NCI-H526 (cell line): ENCODE measurements at places on chromosomes 1 and 21.

DNA sequence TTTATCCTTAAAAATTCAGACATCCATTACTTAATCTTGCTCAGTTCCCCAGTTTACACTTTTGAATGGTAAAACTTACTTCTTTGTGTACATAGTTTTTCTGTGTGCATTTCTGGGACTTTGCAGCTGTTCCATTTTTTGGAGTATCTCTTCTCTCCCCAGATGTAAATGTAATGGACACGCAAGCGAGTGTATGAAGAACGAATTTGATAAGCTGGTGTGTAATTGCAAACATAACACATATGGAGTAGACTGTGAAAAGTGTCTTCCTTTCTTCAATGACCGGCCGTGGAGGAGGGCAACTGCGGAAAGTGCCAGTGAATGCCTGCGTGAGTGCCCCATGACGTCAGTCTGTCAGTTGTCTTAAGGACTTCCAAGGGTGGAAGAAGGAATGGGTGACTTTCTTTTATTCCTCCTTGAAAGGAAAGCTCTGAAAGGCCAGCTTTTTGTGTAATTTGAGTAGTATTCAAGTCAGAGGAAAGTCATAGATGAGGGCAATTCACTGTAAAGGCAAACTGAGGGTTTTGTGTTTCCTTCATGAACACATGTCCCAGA, 75.7 kb upstream of the LAMC2 start:
- no peak for DNase-seq

DNA sequence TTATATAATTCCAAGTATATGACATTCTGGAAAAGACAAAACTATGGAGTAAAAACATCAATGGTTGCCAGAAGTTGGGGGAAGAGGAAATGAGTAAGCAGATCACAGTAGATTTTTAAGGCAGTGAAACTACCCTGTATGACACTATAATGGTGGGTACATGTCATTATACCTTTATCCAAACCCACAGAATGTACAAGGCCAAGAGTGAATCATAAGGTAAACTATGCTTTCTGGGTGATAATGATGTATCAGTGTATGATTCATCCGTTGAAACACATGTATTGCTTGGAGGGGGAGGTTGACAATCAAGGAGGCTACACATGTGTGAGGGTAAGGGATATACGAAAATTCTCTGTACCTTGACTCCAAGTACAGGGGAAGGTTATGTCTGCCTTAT, 862.7 kb downstream of the PLA2G4A start:
- DNase-seq: no peak

DNA sequence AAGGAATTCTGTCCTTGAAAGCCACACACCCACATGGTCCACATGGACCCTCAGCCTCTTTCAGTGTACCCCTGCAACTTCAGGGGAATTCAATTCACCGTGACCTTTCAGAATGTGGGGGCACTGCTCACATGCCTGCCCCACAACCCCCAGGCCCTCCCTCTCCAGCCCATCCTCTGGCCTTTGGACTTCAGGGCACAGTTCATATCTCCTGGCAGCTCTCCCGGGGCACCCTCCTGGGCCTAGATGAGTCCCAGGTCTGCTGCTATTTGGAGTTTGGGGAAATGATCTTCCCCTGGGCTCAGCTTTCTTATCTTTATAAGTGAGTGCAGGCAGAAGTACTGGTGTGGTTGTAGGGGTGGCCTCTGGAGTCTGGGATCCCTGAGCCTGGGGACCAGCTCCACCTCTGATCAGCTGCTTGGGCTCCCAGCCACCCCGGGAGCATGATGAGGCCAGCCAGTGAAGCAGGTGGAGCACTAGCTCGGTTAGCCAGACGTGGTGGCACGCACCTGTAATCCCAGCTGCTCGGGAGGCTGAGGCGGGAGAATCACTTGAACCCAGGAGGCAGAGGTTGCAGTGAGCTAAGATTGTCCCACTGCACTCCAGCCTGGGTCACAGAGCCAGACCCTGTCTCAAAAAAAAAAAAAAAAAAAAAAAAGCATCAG, 15.8 kb downstream of the C1orf167 start:
- DNase-seq: no peak

GRCh38 chr1:32247983-32248889, 1.2 kb downstream of the FAM167B start:
- DNase-seq: peak; percentile 91

DNA sequence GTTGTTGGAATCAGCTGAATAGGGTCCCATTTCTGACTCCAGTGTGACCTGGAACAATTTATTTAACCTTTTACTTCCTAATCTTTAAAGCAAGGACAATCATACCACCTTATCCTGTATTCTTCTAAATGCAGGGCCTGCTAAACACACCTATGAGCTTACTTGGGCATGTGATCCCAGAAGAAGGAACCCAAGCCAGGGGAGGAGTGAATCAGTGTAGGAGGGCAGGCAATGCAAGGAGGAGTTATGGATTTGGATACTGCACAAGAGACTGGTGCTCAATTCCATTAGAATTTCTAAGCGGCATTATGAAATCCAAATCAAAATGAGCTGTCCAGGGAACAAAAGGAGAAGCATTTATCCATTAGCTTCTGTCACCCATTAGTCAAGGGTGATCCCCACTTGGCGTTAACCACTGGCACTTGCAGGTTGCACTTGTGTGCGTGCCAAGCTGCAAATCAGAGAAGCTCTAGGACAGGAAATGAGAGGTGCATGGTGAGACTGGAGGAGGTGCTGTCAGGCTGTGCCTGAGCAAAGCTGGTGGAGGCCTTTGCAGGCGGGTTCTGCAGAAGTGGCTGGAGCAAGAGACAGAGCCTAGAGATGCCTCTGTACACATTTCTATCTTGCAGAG, 297.2 kb upstream of the PLXNA2 start:
- DNase-seq: no peak
